ENCODE measurements at places on chromosomes 11 and 22. TPM values are rescaled to one million over a fixed set of nuclear protein-coding genes. Genes with fewer than 3 reads are reported as not detected.

TMEM151A gene
- 1.5 TPM for total RNA-seq

CST6 gene
- total RNA-seq = not detected

C22orf23 gene
- total RNA-seq = 0.32 TPM

PRRG4 gene
- total RNA-seq = 0.32 TPM

TECTA gene
- total RNA-seq = 0.65 TPM

ST14 gene
- total RNA-seq = not detected

CASP5 gene
- total RNA-seq = not detected

CD3E gene
- not detected for total RNA-seq

FAM83F gene
- not detected for total RNA-seq

TRABD gene
- 27.1 TPM for total RNA-seq

SAA4 gene
- total RNA-seq = not detected

MMP8 gene
- total RNA-seq = not detected

All from cardiac atrium fibroblast (primary cell).